ENCODE measurements at places on chromosomes 3 and 15. TPM values are rescaled to one million over a fixed set of nuclear protein-coding genes. Genes with fewer than 3 reads are reported as not detected.

GRCh38 chr3:71673486-71673885 is 51.7 kb downstream of the EIF4E3 start:
- no peak overlapping the region for H3K27ac ChIP-seq
- H3K27me3 ChIP-seq, result no peaks in the 10 kb centered on the region
- H3K36me3 ChIP-seq, result no peaks in the 10 kb centered on the region
- no peak for DNase-seq
- no peaks in the 10 kb centered on the region for H3K4me1 ChIP-seq

DNA sequence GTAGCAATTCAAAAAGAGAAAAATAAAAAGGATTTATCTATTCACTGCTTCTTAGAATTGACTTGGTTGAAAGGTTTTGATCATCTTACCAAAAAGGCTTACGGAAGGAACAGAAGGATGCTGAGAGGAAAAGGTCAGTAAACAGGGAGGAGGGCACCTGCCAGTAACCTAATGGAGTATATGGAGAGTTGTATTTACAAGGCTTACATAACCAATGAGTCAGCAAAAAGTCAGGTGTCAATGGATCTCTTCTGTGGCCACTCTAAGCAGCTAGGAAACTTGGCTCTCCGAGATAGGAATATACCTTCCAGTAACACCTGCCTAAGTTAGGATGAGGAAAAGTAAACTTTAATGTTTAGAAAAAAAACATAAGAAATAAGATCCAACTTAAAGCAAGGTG is 80.5 kb upstream of the PLXND1 start:
- no peaks in the 10 kb centered on the region for H3K27me3 ChIP-seq
- DNase-seq, result no peak
- H3K36me3 ChIP-seq, result no peaks in the 10 kb centered on the region
- H3K27ac ChIP-seq, result no peak overlapping the region
- H3K4me3 ChIP-seq, result no peak overlapping the region

DNA sequence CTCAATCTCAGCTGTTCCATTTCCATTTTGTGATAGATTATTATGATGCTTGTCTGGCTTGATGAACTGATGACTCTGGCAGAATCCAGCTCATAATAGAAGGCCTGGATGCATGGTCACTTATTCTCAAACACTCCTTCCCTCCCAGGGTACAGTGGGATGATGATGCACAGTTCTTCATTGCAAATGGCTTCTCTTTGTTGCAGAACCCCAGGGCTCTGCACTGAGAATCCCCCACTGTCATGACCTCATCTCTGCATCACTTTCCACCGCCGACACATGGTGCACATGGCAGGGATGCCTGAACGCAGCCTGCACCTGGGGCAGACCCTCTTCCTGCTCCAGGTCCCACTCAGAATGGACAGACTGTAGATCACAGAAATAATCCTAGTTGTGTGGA is 515.6 kb upstream of the NR2F2 start:
- no peaks in the 10 kb centered on the region for H3K36me3 ChIP-seq
- DNase-seq, result no peak
- no peaks in the 10 kb centered on the region for H3K4me1 ChIP-seq
- no peak overlapping the region for H3K27ac ChIP-seq

- peaks cover 27% of the 10 kb centered on the region for H3K27me3 ChIP-seq
- peak overlapping the region; percentile 0 for H3K4me3 ChIP-seq
- peaks cover 14% of the 10 kb centered on the region for H3K4me1 ChIP-seq
- DNase-seq, result no peak
- H3K36me3 ChIP-seq, result no peaks in the 10 kb centered on the region
Measured at GRCh38 chr3:13544293-13544831, 4.6 kb upstream of the FBLN2 start.

DNA sequence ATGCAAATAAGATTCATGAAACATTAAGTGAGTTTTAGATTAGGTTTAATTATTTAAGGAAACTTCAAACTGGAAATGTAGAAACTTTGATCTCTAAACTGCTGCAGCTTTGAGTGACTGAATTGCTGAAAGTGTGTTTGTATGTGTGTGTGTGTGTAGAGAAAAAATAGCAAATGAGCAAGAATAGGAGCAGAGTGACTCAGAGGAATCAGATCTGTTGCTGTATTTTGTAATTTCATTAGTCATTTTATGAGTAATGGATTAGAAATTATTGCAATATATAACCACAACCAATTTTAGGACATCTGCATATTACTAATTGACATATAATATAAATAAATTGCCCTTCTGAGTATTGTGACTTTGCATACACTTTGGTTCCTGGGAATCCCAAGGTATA is 52.8 kb upstream of the SLC9A9 start:
- H3K27me3 ChIP-seq, result peaks cover 8% of the 10 kb centered on the region
- H3K4me3 ChIP-seq, result no peak overlapping the region
- H3K27ac ChIP-seq, result no peak overlapping the region

GRCh38 chr15:66961407-66961884 is 104.0 kb upstream of the SMAD3 start:
- H3K4me1 ChIP-seq, result no peaks in the 10 kb centered on the region
- no peak overlapping the region for H3K4me3 ChIP-seq
- DNase-seq, result no peak
- H3K27me3 ChIP-seq, result no peaks in the 10 kb centered on the region
- no peaks in the 10 kb centered on the region for H3K36me3 ChIP-seq
- H3K27ac ChIP-seq, result no peak overlapping the region

- H3K27ac ChIP-seq, result no peak overlapping the region
- no peak for DNase-seq
- H3K4me1 ChIP-seq, result peaks cover 13% of the 10 kb centered on the region
- H3K36me3 ChIP-seq, result no peaks in the 10 kb centered on the region
- no peak overlapping the region for H3K4me3 ChIP-seq
- H3K27me3 ChIP-seq, result peaks cover 3% of the 10 kb centered on the region
Measured at GRCh38 chr15:84911879-84912660, 27.6 kb downstream of the SLC28A1 start.

DNA sequence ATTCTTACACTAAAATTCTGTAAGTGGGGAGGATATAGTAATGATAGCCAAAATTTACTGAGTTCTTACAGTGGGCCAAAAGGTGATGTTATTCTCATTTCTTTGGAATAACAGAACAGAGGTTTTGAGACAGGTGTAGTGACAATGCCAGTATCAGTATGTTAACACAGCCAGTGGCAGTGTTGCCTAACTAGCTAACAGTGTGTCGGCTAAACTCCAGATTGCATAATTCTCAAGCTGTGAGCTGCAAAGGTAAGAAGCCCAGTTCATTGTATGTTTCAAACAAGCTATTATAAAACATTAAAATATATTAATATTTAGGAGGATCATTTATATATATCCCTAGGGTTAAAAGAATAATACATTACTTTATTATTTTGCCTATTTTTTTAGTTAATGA is 920 bp downstream of the SLC15A2 start:
- no peaks in the 10 kb centered on the region for H3K4me1 ChIP-seq
- no peaks in the 10 kb centered on the region for H3K27me3 ChIP-seq
- no peak overlapping the region for H3K27ac ChIP-seq
- no peak overlapping the region for H3K4me3 ChIP-seq
- DNase-seq, result no peak

- no peak for DNase-seq
- H3K27ac ChIP-seq, result peak overlapping the region; percentile 87
- peak overlapping the region; percentile 79 for H3K4me3 ChIP-seq
- peaks cover 30% of the 10 kb centered on the region for H3K4me1 ChIP-seq
Measured at GRCh38 chr15:67564968-67565345, 22.5 kb downstream of the MAP2K5 start.

DNA sequence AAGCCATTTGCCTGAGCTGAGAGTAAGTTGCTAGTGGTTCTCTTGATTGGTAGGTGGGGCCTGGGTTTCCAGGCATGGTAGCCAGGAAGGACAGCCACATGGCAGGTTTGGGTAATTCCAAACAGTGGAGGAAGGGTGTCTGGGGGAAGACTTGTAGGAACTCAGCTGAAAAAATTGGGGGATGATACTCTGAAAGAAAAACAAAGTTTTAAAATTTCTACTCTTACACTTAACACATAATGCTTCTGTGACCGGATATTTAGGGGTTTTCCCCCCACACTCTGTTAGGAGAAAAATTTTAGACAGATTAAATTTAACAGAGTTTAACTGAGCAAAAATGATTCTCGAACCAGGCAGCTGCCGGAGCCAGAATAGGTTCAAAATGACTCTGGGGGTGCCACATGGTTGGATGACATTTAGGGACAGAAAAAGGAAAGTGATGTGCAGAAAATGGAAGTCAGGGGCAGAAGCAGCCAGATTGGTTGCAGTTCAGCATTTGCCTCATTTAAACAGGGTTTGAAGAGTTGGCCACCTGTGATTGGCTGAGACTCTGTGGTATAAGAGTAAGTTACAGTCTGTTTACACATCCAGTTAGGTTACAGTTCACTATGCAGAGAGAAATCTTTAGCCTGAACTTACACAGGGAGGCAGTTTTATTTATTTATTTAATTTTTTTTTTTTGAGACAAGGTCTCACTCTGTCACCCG is 8.1 kb downstream of the B2M start:
- H3K4me1 ChIP-seq, result peaks cover 85% of the 10 kb centered on the region
- peaks cover 43% of the 10 kb centered on the region for H3K36me3 ChIP-seq
- H3K4me3 ChIP-seq, result peak overlapping the region; percentile 96

DNA sequence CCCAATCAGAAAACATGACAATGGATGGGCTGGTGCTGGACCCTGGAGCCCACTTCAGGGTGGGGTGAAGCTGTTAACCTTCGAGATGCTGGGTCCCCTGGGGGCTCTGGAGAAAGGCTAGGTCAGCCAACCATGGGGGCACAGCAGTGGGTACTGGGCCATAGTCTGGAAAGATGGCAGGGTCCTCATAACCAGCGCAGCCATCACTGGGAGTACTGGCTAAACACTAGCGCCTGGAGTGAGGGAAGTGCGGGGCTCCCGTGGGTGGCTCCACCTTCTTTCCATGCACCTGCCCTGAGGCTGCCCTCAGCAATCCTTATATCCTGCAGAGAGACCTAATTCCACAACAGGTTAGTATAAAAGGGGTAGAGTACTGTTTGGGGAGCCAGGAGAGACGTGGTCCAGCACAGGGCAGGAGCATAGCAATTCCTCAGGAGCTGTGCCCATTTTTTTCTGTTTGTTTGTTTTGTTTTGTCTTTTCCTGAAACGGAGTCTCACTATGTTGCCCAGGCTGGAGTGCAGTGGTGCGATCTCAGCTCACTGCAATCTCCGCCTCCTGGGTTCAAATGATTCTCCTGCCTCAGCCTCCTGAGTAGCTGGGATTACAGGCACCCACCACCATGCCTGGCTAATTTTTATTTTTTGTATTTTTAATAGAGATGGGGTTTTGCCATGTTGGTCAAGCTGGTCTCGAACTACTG is 122.6 kb upstream of the MEF2A start:
- no peaks in the 10 kb centered on the region for H3K4me1 ChIP-seq
- DNase-seq, result no peak
- H3K36me3 ChIP-seq, result no peaks in the 10 kb centered on the region
- H3K4me3 ChIP-seq, result no peak overlapping the region
- H3K27ac ChIP-seq, result no peak overlapping the region

- H3K27me3 ChIP-seq, result peaks cover 6% of the 10 kb centered on the region
- no peak overlapping the region for H3K4me3 ChIP-seq
- no peaks in the 10 kb centered on the region for H3K4me1 ChIP-seq
- no peaks in the 10 kb centered on the region for H3K36me3 ChIP-seq
- no peak for DNase-seq
Measured at GRCh38 chr3:100776746-100777145, 67.5 kb downstream of the TFG start.

DNA sequence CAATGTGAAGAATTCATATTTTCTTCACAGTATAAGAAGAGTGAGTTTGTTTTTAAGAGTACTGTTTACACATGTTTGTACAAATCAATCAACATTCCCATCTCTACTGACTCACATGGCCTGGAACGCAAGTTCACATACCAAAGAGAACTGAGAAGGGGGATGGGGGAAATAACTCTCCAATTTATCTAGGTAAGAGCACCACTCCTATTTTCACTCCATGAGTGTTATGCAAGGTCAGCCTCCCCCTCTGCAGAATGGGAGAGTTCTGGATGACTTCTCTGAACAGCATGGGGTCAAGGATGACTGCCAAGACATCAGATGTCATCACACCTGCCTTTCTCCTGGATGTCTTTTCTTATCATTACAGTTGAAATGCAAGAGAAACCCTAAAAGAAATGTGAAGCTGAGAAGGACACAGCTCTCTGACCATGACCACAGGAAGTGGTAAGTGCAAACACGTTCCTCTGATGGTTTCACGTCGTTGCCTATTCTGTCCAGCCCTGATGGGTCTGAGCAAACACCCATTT is 95.2 kb downstream of the SEMA6D start:
- H3K4me3 ChIP-seq, result no peak overlapping the region
- no peak for DNase-seq
- peaks cover 2% of the 10 kb centered on the region for H3K27me3 ChIP-seq
- peaks cover 37% of the 10 kb centered on the region for H3K4me1 ChIP-seq
- no peak overlapping the region for H3K27ac ChIP-seq

The WDR82 gene
- 82.8 TPM for total RNA-seq

The LRRC15 gene
- total RNA-seq, result not detected

All from natural killer cell treated with Interleukin-12 subunit alpha and Interleukin-12 subunit beta and Interleukin-15 and Interleukin-18, amount 100 ng/mL, for 72 hours (primary cell).